ENCODE measurements at places on chromosomes 12 and 14. TPM values are rescaled to one million over a fixed set of nuclear protein-coding genes. Genes with fewer than 3 reads are reported as not detected.

Gene MYH6
- not detected for total RNA-seq

Gene GMFB
- 34.1 TPM for total RNA-seq

Gene ALDH1L2
- 0.21 TPM for total RNA-seq

Gene ZNF140
- 14.1 TPM for total RNA-seq

Gene SERPINA1
- total RNA-seq: not detected

Gene FAM186B
- 0.18 TPM for total RNA-seq

Gene ART4
- total RNA-seq: not detected

Gene GPR162
- 0.34 TPM for total RNA-seq

Gene ZC2HC1C
- 1.4 TPM for total RNA-seq

Gene CMKLR1
- total RNA-seq: 0.08 TPM

Gene C12orf54
- total RNA-seq: not detected

Measured in activated CD8-positive, alpha-beta T cell treated with anti-CD3 and anti-CD28 coated beads, Interleukin-2, amount 10 ng/mL, durations not matched to agents 7 days and 5 days (primary cell).